ENCODE measurements at places on chromosomes 2 and 18.

DNA sequence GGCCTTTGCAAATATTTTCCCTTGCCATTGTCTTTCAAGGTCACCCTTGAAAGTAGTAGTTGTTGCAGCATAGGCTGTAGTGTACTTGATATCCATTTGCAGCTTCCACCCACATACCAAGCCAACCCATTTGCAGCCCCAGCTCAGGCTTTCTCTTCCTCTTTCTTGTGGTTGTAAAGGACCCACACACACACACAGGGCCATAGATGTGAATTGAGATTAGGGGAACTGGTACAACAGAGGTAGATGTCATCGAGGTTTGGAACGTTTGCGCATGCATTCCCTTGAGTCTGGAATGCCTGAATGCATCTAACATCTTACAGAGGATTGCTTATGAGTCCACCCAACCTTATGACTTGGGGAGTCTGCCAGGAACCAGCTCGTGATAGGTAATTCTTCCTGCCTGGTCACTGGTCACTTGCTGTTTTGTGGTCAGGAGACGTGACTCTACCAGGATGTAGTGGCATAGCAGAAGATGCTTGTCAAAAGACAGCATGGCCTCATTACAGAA lies 91.9 kb downstream of the MRPS9 start:
- DNase-seq: no peak

GRCh38 chr2:120535081-120535480 lies 189.1 kb downstream of the INHBB start:
- DNase-seq: no peak

- DNase-seq: no peak
Observed at GRCh38 chr18:35387152-35387571, 10.0 kb upstream of the ZNF396 start.

DNA sequence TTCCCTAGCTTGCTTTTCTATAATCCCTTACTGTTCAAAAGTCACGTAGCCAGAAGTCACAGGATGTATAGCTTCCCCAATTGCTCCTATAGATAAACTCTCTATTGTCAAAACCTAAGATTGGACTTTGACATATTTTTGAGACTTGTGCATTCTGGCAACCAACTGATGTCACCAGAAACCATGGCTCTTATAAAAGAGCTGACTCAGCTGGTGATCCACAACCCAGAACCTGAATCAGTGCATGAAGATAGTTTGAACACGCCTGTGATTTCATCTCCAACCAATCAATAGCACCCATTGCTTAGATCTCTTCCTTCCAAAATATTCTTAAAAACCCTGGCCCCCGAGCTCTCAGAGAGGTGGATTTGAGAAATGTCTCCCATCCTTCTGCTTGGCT lies 639.9 kb upstream of the PIK3C3 start:
- no peak for DNase-seq

GRCh38 chr18:52345428-52345827 lies 5.4 kb downstream of the DCC start:
- DNase-seq: no peak

DNA sequence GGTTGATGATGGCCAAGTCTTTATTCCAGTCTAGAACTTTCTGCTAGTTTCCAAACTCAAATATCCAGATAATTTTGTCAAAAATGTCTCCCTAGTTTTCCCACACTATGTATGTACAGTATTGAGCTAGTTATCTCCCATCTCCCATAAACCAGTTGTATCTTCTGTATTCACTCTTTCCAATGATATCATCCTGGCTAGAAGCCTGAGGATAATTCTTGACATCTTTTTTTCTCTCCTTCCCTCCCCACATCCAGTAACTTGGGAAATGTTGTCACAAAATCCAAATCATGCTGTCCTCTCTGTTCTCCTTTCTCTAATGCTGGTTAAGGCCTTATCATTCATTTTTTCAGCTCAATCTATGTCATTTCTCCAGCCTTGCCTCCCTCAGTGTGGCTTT lies 553.8 kb upstream of the FANCL start:
- DNase-seq: no peak

DNA sequence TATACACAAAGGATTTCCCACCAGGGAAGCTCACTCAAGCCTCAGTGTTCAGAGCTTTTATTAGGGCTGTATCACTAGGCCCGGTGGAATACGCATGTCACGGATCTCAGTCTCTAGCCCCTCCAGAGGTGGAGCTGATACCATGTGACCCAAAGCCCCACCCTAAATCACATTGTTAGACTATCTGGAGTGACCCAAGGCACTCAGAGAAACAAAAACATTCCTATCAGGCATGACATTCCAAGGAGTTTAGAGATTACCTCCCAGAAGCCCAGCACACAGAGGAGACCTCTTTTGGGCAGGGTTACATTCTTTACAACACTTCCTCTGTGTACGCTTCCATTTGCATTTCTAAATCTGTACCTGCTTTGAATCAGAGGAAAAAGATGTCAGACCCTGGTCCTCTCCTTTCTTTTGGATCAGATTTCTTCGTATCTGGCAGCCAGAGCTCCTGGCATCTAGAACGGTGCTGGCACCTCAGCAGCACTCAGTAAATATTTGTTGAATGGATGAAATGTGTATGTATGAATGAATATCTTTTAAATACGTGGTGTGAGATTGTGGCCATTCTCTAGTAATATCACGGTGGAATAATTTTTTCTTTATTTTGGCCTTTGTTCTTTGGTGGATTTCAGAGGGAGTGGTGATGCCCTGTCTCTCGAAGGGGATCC lies 37.7 kb upstream of the SMAD2 start:
- DNase-seq: no peak

DNA sequence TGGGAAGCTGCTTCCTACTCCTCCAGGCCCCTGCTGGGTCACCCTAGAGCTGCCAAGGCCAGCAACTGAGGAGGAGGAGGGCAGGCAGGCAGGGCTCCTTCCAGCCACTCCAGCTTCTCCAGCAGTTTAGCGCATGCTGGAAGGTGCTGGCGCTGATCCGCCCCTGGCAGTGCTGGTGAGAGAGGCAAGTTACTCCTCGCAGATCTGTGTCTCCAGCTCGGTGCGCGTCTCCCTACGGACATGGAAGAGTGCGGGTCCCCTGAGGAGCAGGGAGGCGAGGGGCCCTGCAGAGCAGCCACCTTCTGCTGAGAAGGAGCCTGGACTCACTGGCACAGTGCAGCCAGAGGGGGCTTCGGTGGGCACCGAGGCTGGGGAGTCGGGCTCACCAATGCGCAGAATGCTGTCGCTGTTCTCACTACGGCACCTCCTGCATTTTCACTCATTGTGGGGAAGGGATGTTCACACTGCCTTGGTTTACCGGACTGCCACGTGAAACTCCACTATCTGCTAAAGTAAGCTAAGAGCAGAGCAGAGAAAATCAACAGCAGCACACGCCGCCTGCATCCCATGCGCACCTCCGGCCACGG lies 206.0 kb downstream of the HDAC4 start:
- no peak for DNase-seq

- no peak for DNase-seq
Observed at GRCh38 chr2:151562398-151562797, 152.7 kb downstream of the RIF1 start.

GRCh38 chr18:76255070-76255683 lies 239.9 kb downstream of the ZNF516 start:
- DNase-seq: no peak

- DNase-seq: peak; percentile 96
Observed at GRCh38 chr2:74198461-74199274, at the start of gene MTHFD2. Gene MTHFD2 (plus strand): TSS chr2:74198615. CDS start chr2:74198642, 27 bp downstream.

DNA sequence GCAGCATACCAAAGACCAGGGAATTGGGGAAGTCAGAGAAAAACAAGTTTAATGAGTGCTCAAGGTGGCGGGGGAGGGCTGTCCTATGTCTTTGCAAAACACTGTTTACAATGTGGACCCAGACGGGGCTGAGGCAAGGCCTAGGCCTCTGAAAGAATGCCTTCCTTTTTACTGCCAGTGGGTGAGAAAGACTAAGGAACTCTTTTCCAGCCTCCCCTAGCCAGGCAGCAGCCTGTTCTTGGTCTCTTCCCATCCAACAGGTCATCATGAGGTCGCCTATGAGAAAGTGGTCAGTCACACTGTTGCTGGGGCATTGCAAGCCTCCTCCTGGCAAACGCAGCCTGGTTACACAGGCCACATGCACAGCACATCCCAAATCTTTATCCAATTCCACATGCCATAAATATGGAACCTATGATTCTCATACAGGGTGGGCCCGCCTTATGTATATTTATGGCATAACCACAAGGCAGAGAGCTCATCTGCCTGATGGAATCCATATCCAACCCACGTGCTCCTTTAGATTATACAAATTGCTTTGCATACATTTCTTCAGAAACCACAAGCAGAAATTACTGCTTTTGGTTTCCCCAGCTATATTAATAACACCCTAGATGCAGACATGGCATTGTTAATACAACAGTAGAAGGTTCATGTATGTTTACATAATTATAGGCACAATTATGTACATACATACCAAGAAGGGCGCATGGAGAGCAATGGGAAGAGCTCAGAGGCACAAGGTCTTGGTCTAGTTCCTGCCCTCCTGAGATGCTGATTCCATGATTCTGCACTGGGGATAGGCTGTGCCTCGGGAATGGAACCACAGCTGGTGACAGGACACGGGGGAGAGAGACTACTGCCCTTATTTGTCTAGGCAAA lies 48.6 kb downstream of the NRP2 start:
- no peak for DNase-seq

DNA sequence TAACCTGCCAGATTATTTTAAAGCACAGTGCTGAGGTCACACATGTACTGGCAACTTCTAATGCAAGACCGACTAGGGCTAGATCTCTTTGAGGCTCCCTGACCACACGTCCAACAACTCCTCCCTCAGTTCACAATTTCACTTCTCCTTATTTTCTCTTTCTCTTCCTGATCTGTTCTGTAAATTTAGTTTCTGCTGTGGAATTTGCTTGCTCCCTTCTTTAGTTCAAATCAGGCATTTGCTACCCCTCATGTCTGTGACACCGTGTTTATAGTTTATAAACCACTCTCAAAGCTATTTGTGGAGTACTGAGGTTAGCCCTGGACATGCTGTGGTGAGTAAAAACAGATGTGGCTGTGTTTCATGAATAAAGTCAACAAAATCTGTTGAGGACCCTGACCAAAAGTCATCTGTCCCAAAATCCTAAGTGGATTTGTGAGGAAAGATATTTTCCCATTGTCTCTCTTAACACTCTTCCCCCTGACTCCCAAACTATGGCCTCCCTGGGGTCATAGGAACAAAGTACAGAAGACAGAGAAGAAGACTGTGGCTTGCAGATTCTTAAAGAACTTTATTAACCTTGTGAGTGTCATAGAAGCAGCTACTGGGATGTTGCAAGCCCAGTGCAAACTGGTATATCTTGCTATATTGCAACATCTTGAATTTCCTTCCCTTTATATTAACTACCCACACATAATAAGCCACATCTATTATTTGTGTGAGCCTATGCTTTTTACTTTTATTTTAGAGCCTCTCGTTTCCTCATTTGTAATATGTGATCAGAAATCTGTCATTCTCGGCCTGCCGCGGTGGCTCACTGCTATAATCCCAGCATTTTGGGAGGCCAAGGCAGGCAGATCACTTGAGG lies 3.5 kb upstream of the NAGK start:
- no peak for DNase-seq

- no peak for DNase-seq
Observed at GRCh38 chr2:71700658-71701397, 247.5 kb downstream of the DYSF start.

DNA sequence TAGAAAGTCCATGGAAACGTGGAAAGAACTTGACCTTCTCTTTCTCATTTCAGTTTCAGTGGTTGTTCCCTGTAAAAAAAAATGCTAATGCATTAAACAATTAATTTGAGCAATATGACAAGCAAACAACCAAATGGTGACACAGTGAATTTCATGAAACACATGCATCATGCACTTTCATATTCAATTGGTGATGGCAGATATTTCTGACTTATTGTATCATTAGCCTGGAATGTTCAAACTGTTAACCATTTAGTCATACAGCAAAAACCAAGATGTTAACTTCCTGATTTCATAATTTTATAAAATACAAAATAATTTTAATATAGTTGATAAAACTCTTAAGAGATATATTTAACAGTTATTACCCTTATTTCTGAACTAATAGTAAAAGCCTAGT lies 85.5 kb downstream of the SCN1A start:
- no peak for DNase-seq

- DNase-seq: peak; percentile 72
Observed at GRCh38 chr2:174492963-174493431, 6.2 kb upstream of the GPR155 start.

DNA sequence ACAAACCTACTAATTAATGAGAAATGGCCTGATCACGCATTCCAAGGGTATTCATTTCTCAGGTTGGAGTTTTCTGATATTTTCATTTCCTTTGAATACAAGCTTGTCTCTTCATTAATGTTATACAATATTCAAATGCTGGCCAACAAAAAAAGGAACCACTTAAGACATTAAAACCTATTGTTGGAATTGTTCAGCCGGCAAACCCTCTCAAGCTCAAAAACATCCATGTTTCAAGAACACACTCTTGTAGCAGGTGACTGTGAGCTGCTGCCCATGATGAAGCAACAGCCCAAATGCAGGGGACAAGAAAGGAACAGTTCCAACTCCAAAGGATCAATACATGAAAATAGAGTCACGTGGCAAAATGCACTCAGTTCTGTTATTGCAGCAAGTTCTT lies 454.5 kb downstream of the BCL11A start:
- DNase-seq: no peak

- DNase-seq: no peak
Observed at GRCh38 chr2:54624591-54625071, 98.8 kb upstream of the EML6 start.

GRCh38 chr2:9263428-9263827 lies 56.8 kb downstream of the ASAP2 start:
- DNase-seq: no peak

GRCh38 chr18:3826021-3826420 lies 376.0 kb downstream of the TGIF1 start:
- no peak for DNase-seq

- DNase-seq: no peak
Observed at GRCh38 chr2:229164545-229165249, 106.4 kb downstream of the PID1 start.

GRCh38 chr2:236979664-236980063 lies 106.0 kb upstream of the COPS8 start:
- DNase-seq: no peak

DNA sequence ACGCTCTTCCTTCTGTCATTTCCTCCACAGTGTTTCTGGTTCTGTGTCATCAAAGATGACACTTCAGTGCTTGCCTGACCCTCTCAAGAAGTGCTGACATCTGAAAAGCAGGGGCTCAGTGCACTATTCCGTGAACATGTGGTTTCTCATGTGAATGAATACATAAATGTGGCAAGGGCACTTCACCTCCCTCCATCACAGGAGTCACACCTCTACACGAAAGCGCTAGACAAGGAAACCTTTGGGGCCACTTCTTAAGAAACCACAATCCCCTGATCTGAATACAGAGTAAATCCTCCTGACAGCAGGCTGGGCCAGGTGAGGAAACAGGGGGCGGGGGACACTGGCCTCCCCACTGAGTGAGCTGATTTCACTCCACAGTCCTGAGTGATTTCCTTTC lies 145.8 kb upstream of the ACAA2 start:
- DNase-seq: peak; percentile 6
